ENCODE measurements at places on chromosomes 6 and 20.

GRCh38 chr20:50628332-50628731 lies 63.0 kb downstream of the RIPOR3 start:
- DNase-seq: no peak

DNA sequence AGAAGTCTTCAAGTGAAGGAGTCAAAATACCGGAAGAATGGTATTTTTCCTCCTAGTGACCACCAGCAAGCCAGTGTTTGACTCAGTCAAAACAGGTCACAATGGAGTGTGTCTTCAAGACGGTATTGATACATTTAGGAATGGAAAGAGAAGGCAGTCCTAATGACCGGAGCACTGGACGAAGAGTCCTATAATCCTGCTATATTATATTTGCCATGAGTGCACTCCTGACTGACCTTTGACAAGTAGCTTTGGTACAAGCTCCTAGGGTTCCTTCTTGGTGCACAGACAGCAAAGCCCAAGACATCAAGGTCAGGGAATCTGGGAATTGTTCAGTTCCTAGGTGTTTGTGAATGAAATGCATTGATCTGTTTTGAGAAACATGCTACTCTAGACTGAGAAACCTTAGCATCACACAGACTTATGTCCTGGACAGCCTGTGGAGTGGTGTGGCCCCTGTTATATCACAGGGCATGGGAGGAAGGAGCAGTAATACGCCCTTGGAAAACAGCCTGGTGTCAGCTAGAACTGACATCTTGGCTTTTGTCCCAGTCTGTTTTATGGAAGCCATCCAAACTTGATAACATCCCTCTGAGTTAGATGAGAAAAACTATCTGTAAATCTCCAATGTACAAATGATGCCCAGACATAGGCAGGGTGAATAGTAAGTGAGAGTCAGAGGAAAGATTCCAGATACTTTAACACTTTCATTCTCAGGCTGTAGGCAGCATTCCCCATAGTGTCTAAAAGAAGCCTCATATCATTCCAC lies 18.5 kb downstream of the NOX3 start:
- no peak for DNase-seq

DNA sequence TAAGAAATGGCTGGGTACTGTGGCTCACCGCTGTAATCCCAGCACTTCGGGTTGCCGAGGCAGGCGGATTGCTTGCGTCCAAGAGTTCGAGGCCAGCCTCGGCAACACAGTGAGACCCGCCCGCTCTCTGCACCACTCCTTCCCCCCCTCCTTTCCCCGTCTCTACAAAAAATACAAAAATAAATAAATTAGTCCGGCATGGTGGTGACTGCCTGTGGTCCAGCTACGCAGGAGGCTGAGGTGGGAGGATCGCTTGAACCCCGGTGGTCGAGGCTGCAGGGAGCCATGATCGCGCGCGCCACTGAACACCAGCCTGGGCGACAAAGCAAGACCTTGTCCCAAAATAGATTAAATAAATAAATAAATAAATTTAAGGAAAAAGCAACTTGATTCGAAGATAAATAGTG lies 448 bp upstream of the RNF114 start:
- no peak for DNase-seq

DNA sequence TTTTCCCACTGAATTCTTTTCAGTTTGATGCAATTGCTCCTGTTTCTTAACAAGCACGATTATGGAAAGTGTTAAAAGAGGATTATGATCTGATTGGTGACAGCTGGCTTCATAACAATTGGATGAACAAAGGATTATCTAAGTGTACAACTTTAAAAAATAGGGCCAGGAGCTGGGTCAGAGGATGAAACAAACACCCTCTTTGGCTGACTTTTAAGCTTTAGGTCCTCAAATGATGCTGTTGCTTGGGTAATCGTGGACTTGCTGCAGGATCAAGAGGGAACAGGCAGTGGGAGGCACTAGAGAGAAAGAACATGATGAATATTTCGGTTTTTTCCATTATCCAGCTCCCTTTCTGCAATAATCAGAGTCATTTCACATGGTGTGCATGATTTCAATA lies 35.5 kb upstream of the TMX4 start:
- DNase-seq: no peak

- DNase-seq: no peak
Observed at GRCh38 chr6:88749849-88750248, 213.6 kb downstream of the RNGTT start.

- no peak for DNase-seq
Observed at GRCh38 chr6:162408826-162409535, 318.6 kb downstream of the PRKN start.

DNA sequence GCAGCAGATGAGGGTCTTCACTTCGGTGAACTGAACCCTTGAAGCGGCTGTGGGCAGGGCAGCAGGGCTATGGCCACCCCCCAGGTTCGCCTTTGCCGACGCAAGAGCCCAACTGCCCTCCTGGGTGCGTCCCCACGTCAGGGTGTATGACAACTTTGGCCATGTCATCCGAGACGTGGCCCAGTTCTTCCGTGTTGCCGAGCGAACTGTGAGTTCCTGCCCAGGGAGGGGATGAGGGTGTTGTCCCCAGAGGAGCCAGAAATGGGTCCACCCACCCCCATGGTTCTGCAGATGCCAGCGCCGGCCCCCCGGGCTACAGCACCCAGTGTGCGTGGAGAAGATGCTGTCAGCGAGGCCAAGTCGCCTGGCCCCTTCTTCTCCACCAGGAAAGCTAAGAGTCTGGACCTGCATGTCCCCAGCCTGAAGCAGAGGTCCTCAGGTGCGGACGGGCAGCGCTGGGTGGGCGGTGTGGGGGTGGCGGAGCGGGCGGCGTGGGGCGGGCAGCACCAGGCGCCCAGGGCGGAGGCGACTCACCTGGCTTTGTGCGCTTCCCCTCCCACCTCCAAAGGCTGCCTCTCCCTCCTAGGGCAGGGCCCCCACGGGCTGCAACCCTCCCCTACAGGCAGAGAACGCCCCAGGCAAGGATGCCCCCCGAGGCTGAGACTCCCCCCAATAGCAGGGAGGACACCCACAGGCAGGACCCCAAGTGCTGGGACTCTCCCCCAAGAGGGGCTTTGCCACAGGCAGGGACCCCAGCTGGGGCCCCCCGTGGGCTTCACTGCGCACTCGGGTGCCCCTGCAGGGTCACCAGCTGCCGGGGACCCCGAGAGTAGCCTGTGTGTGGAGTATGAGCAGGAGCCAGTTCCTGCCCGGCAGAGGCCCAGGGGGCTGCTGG lies 6.2 kb upstream of the TNFRSF6B start:
- no peak for DNase-seq

DNA sequence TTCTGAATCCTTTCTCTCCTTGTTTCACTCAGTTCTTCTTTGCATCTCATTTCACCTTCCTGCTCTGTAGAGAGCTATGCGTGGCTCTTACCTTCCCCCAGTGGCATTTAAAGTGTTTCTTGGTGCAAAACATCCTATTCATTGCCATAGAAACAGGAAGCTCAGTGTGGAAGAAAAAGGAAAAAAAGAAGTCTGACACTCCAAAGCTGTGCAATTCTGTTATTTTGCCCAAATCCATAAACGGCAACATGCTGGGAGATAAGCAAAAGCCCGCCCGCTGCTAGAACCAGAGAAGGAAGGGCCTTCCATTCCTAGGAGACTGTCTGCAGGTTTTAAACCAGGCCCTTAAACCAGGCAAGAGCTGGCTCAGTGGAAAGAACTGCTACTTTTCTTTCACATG lies 247.1 kb downstream of the HIVEP2 start:
- DNase-seq: no peak

DNA sequence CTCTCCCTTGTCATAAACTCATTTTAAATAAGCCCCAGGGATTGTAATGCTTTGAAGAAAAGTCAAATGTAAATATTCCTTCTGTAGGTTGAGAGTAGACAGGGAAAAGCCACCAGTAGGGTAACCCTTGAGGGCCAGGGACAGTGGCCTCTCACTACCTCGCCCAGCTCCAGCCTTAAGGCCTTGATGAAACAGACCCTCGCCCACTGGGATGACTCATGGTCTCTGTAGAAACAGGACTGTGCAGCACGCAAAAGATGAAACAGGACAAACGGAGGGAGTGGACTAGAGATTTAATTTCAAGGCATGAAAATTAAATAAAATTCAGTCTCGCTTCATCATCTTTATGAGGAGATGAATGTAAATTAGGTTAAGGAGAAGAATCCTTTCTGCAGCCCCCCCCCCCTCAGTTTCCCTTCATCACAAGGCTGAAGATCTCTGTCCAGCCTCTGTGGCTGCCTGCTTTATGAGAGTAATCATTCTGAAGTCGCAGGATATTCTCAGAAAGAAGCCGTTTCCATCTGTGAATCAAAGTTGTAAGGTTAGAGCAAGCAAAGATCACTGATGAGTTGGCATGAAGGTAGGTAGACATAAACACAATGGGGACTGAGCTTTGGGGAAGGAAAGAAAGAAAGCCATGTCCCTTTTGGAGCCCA lies 60.4 kb downstream of the TMEM200A start:
- DNase-seq: no peak

DNA sequence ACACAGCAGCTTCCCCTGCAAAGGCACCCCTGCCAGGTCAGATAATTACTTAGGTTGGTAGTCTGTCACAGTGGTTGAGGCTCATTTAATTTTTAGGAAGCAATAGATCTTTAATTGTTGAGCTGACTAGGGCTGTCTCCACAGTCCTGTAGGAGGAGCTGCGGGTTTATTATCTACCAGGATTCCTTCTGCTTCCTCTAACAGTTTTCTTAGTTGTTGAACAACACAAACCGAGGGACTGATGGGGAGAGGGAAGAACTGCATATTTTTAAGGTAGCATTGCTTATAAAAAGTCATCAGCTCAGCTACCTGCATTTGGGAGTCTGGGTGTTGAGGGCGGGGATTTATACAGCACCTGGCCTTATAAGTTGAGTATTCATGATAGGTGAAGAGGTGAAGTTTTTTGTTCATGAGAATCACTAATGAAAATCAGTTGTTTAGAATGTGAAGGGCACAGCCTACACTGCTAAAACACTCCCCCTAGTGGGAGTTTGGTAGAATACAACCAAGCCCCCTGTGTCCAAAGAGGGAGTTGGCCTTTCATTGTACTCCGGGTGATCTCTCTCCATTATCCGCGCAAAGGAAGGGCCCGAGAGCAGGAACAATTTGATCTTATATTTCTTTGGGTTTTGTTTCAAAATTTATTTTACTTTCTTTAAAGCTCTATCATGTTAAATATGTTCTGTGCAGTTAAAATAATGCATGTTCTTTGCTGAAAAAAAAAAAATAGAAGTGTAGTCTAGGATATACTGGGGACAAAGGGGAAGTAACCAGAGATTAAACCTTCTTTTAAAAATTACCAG lies 69.6 kb downstream of the SSR1 start:
- peak; percentile 76 for DNase-seq

GRCh38 chr6:2988094-2988425 lies 11.6 kb upstream of the NQO2 start:
- no peak for DNase-seq

DNA sequence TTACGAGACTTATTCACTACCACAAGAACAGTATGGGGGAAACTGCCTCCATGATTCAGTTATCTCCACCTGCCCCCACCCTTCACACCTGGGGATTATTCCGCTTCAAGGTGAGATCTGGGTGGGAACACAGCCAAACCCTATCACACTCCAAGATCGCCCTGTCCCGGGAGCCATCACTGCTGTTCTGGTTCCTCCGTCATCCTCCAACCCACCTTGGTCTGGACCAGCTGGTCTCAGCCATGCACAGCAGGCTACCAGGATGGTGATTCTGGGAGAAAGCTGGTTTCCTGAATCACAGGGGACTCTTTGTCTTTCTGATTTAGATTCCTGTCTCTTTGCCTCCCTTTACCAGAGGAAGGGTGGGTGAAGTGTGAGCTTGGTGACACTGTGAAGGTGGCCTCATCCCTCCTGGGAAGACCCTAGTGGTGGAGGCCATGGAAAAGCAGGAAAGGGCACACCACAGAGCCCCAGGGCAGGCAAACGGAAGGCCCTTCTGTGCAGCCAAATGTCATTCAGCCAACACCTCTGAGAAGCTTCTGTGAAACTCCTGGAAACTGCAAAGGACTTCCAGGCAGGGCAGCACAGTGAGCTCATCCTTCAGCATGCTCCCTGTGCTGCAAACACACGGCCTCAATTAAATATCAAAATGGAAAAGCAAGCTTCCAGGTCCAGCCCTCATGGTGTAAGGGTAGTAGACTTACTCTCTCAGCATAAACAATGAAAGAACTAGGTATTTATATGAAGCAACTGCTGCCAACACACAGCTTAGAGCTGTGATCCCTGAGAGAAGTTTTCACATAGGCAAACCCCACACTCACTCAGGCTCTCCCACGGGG lies 169.8 kb downstream of the ANKRD60 start:
- no peak for DNase-seq

GRCh38 chr6:149492798-149493343 lies 8.1 kb upstream of the ZC3H12D start:
- no peak for DNase-seq

DNA sequence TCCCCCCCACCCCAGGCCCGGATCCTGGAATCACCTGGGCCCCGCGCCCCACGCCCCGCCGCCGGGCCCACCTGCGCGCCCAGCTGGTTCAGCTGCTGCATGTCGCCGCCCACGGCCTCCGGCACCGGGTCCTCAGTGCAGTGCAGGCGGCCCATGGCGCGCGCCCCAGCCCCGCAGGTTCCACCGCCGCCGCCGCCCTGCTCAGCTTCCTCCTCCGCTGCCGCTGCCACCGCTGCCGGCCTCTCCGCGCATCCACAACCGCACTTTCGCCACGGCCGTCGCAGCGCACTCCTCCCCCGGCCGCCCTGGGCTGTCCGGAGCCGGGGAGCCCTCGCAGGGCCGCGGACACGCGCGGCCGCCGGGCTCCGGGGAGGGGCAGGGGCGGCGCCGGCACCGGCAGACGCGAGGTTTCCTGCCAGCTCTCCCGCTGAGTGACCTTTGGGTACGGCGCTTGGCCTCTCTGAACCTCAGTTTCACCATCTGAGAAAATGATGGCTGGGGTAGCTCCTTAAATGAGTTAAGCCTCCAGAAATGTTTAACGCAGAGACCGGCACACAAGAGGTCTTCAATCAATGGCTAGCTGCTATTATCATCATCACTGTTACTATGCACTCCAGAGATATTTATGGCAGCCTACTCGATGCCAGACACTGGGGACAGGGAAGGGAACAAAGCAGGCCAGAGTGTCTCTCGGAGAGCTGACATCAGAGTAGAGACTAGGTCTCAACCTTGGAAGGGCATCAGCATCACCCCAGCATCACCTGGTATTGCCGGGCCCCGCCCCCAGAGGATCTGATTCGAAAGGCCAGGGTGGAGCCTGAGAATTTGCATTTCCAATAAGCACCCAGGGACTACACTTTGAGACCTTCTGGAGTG lies at the start of gene COMMD7:
TSS of gene COMMD7 (minus strand) at position 231 of the 876 bp plus-strand sequence. CDS start at position 155, 76 bp downstream.
- peak; percentile 73 for DNase-seq

GRCh38 chr6:146595972-146596731 lies 2.6 kb upstream of the ADGB start:
- DNase-seq: no peak
